ENCODE measurements at places on chromosomes 3 and 15. TPM values are rescaled to one million over a fixed set of nuclear protein-coding genes. Genes with fewer than 3 reads are reported as not detected.
A peak's percentile ranks its signal among the peaks of the same experiment; 100 is the strongest.

CISH gene
- total RNA-seq: 71.6 TPM

CPNE9 gene
- total RNA-seq: 0.90 TPM

DYNC1LI1 gene
- 37.8 TPM for total RNA-seq

COLQ gene
- total RNA-seq: 1.1 TPM

BFSP2 gene
- not detected for total RNA-seq

GRCh38 chr15:90336705-90337141 lies 15.4 kb upstream of the ZNF774 start:
- no peak overlapping the region for H3K4me3 ChIP-seq
- no peak for DNase-seq
- H3K36me3 ChIP-seq: no peaks in the 10 kb centered on the region
- no peaks in the 10 kb centered on the region for H3K4me1 ChIP-seq
- H3K27ac ChIP-seq: no peak overlapping the region
- no peaks in the 10 kb centered on the region for H3K27me3 ChIP-seq

DNA sequence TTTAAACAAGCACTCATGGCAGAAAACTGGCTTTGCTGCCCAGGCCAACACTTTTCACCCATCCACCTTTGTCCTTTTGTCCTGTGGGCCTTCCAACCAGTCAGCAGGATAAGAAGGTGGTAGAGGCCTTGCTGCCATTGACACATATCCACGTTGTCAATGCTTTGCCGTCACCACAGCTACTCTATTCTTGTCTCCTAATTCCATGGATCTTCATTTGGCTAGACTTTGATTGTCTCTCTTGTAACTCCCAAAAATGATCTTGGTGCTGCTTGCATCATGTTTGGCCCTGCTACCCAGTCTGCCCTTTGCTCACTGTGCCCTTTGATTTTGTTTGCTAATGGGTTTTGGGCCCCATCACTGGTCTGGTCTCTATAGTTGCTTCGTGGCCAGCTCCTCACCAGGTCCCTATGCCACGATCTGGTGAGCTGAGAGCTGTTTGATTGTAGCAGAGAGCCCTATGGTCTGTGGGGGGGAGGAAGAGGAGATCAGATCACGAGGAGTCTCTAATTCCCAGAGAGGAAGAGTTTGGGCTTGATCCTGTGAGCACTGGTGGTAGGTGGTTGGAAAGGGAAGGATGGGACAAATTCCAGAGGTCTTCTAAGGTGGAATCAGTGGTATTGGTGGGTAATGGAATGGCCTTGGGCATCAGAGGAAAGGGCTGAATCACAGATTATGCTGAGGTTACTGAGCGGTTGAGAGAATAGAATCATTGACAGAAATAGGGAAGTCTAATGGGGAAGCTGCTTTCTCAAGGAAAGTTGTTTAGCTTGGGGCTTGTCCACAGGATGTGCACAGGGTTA lies 40.3 kb downstream of the ABHD2 start:
- peaks cover 22% of the 10 kb centered on the region for H3K4me1 ChIP-seq
- DNase-seq: no peak
- H3K36me3 ChIP-seq: peaks cover 28% of the 10 kb centered on the region
- no peak overlapping the region for H3K4me3 ChIP-seq

GRCh38 chr3:62132027-62132602 lies 241.2 kb downstream of the FEZF2 start:
- H3K36me3 ChIP-seq: no peaks in the 10 kb centered on the region
- H3K4me3 ChIP-seq: no peak overlapping the region
- peaks cover 27% of the 10 kb centered on the region for H3K4me1 ChIP-seq
- no peak for DNase-seq
- no peaks in the 10 kb centered on the region for H3K27me3 ChIP-seq

- H3K27ac ChIP-seq: no peak overlapping the region
- no peaks in the 10 kb centered on the region for H3K36me3 ChIP-seq
- DNase-seq: no peak
- no peak overlapping the region for H3K4me3 ChIP-seq
- H3K27me3 ChIP-seq: no peaks in the 10 kb centered on the region
- no peaks in the 10 kb centered on the region for H3K4me1 ChIP-seq
Observed at GRCh38 chr3:108103040-108103751, 12.4 kb upstream of the CD47 start.

GRCh38 chr15:21260966-21261395 lies 179.3 kb downstream of the POTEB3 start:
- H3K4me3 ChIP-seq: no peak overlapping the region
- DNase-seq: peak; percentile 70
- H3K27ac ChIP-seq: no peak overlapping the region
- no peaks in the 10 kb centered on the region for H3K4me1 ChIP-seq
- H3K27me3 ChIP-seq: no peaks in the 10 kb centered on the region

- no peaks in the 10 kb centered on the region for H3K27me3 ChIP-seq
- DNase-seq: no peak
- no peak overlapping the region for H3K27ac ChIP-seq
- H3K36me3 ChIP-seq: no peaks in the 10 kb centered on the region
- H3K4me3 ChIP-seq: no peak overlapping the region
- H3K4me1 ChIP-seq: no peaks in the 10 kb centered on the region
Observed at GRCh38 chr3:76065964-76066363, 280.6 kb upstream of the ZNF717 start.

- no peak overlapping the region for H3K4me3 ChIP-seq
- H3K4me1 ChIP-seq: no peaks in the 10 kb centered on the region
- no peak for DNase-seq
- no peaks in the 10 kb centered on the region for H3K27me3 ChIP-seq
- no peaks in the 10 kb centered on the region for H3K36me3 ChIP-seq
Observed at GRCh38 chr3:14295037-14295436, 107.4 kb upstream of the SLC6A6 start.

DNA sequence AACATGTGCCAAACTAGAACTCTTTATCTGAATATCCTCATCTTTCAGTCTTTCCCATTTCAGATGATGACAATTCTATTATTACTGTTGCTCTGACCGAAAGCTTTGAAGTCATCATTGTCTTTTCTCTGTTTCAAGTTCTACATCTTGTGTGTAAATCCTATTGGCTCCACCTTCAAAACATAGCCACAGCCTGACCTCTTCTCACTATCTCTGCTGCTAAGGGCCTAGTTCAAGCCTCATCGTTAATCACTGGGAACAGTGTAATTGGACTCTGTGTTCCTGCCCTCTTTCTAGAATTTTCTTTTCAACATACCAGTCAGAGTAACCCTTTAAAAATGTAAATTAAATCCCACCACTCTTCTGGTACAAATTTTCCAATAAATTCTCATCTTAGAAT lies 105.1 kb downstream of the OXSM start:
- no peak overlapping the region for H3K4me3 ChIP-seq
- H3K27me3 ChIP-seq: no peaks in the 10 kb centered on the region
- no peaks in the 10 kb centered on the region for H3K4me1 ChIP-seq
- H3K27ac ChIP-seq: no peak overlapping the region
- no peak for DNase-seq
- H3K36me3 ChIP-seq: no peaks in the 10 kb centered on the region

DNA sequence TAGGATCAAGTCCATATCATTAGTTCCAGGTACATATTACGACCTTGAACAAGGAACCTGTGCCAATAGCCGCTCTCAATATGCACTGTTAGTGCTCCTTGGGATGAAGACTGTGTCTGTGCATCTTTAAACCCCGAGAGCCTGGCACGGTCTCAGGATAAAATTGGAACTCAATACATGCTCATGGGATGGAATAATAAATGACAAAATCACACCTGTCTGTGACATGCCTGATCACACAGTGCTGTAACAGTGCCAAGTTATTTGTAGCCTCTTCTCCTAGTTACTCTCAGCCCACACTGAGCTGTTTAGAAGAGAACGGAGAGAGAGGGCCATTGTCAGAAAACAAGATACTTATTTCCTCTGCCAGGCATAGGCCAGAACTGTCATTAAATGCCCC lies 82.2 kb downstream of the SSR3 start:
- no peak for DNase-seq
- H3K27ac ChIP-seq: no peak overlapping the region
- no peaks in the 10 kb centered on the region for H3K4me1 ChIP-seq
- no peak overlapping the region for H3K4me3 ChIP-seq
- no peaks in the 10 kb centered on the region for H3K36me3 ChIP-seq
- H3K27me3 ChIP-seq: no peaks in the 10 kb centered on the region

DNA sequence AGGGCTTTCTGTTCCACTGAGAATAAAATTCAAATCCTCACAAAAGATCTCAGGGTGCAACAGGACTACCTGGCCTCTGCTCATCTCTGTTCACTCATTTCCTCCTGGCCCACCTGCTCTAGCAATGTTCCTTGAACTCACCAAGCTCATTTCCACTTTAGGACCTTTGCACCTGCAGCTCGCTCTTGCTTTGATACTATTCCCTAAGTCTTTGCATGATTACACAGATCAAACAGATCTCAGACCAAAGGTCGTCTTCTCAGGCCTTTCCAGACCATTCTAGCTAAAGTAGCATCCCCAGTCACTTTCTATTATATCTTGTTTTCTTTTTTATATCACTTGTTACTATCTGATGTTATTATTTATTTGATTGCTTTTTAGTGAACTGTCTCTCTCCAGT lies 54.7 kb downstream of the B3GNT5 start:
- H3K27ac ChIP-seq: no peak overlapping the region
- no peak for DNase-seq
- no peaks in the 10 kb centered on the region for H3K27me3 ChIP-seq
- H3K4me3 ChIP-seq: no peak overlapping the region
- no peaks in the 10 kb centered on the region for H3K36me3 ChIP-seq

GRCh38 chr3:119884161-119884557 lies 102.3 kb downstream of the NR1I2 start:
- no peak for DNase-seq
- H3K4me3 ChIP-seq: no peak overlapping the region
- H3K36me3 ChIP-seq: no peaks in the 10 kb centered on the region
- no peaks in the 10 kb centered on the region for H3K4me1 ChIP-seq

DNA sequence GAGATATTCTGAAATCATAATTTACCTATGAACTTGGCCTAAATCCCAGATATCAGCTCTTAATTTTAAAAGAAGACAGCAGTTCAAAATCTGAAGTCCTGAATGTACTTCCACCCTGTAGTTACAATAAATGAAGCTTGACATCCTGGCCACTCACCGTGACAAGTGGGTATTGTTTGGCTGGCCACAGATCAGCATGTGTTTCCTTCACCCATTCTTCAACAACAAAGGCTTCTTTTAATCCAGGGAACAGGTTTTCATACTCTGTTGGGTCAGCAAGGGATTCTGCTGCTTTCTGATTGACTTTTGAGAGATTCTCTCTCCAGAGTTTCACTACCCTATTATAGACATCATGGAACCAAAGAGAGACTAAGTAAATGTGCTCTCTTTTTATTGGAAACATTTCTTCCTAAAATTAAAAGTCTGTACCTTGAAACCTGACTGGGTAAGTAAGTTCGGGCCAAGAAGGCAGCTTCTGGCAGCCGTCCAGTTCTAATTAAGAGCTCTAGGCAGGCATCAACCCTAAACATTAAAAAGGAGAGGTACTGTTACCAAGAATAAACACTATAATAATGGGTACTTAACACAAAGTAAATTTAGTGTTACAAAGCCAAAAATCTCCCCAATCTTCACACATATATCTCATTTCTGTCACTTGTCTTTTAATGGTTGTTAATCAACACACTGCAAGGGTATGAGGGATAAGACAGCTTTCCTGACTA lies 15.2 kb downstream of the MRPS22 start:
- no peak overlapping the region for H3K4me3 ChIP-seq
- H3K36me3 ChIP-seq: peaks cover 100% of the 10 kb centered on the region
- no peaks in the 10 kb centered on the region for H3K27me3 ChIP-seq
- no peaks in the 10 kb centered on the region for H3K4me1 ChIP-seq

DNA sequence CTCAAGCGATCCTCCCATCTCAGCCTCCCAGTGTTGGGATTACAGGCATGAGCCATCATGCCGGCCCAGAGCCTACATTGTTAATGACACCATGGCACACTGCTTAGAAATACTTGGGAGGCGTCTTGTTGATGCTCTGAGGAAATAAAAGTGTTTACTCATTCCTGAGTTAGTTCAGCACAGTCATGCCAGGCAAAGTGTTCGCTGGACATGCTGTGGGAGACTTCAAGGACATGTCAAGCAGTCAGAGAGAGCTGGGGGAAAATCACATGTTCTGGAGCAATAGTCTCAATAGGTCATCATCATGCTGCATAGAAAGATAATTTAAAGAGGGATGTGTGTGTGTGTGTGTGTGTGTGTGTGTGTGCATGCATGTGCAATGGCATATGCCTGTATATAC lies 37.5 kb downstream of the TTC23 start:
- no peaks in the 10 kb centered on the region for H3K4me1 ChIP-seq
- H3K36me3 ChIP-seq: peaks cover 8% of the 10 kb centered on the region
- no peaks in the 10 kb centered on the region for H3K27me3 ChIP-seq
- DNase-seq: no peak
- no peak overlapping the region for H3K4me3 ChIP-seq

- H3K4me3 ChIP-seq: no peak overlapping the region
- H3K27me3 ChIP-seq: no peaks in the 10 kb centered on the region
- no peak for DNase-seq
- no peaks in the 10 kb centered on the region for H3K4me1 ChIP-seq
- H3K27ac ChIP-seq: no peak overlapping the region
Observed at GRCh38 chr3:6255229-6255628, 605.7 kb upstream of the GRM7 start.

- peaks cover 24% of the 10 kb centered on the region for H3K36me3 ChIP-seq
- peak overlapping the region; percentile 100 for H3K27ac ChIP-seq
- no peaks in the 10 kb centered on the region for H3K27me3 ChIP-seq
- peak overlapping the region; percentile 93 for H3K4me3 ChIP-seq
- DNase-seq: no peak
- peaks cover 14% of the 10 kb centered on the region for H3K4me1 ChIP-seq
Observed at GRCh38 chr3:52288674-52289073, 1.0 kb downstream of the GLYCTK start.

GRCh38 chr3:125436921-125437320 lies 61.8 kb upstream of the ZNF148 start:
- no peaks in the 10 kb centered on the region for H3K36me3 ChIP-seq
- H3K27me3 ChIP-seq: no peaks in the 10 kb centered on the region
- DNase-seq: no peak
- no peak overlapping the region for H3K27ac ChIP-seq
- H3K4me1 ChIP-seq: no peaks in the 10 kb centered on the region
- no peak overlapping the region for H3K4me3 ChIP-seq

DNA sequence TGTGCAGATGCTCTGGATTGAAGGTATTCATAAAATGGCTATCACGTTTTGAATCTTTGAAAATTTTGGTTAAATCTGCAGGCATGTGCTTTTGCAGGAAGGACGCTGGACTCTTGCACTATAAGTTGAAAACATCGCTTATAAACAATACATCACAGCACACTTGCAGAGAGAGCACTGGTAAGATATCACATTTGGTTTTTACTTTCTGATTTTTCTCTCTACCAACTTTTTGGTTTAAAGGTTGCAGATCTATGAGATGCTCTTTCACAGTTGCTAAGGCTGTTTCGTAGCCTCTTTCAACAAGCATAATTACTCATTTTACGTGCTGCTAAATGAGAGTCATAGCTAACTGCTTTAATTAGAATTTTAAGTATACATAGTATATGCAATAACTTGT lies 724.4 kb upstream of the ARRDC4 start:
- no peak overlapping the region for H3K27ac ChIP-seq
- H3K27me3 ChIP-seq: no peaks in the 10 kb centered on the region
- H3K4me3 ChIP-seq: no peak overlapping the region
- DNase-seq: no peak
- H3K36me3 ChIP-seq: no peaks in the 10 kb centered on the region
